Thoracic aorta endothelial cell (primary cell): ENCODE measurements at places on chromosomes 6 and 20. TPM values are rescaled to one million over a fixed set of nuclear protein-coding genes. Genes with fewer than 3 reads are reported as not detected.

SOBP gene
- 3.7 and 6.0 TPM in 2 replicates for total RNA-seq

MDFI gene
- total RNA-seq = 24.6 and 38.1 TPM in 2 replicates

CDH26 gene
- total RNA-seq = 0.07 TPM in 1 of 2 replicates, not detected in the other

SAPCD1 gene
- total RNA-seq = 0.66 and 1.6 TPM in 2 replicates

SYNGAP1 gene
- 3.5 and 6.7 TPM in 2 replicates for total RNA-seq

COL12A1 gene
- total RNA-seq = 3.1 and 16.1 TPM in 2 replicates

MYLK4 gene
- total RNA-seq = 0.40 and 0.43 TPM in 2 replicates

LHFPL5 gene
- total RNA-seq = not detected in 2 replicates

GMPR gene
- total RNA-seq = 20.1 and 25.0 TPM in 2 replicates

RSPH3 gene
- 2.4 and 2.5 TPM in 2 replicates for total RNA-seq

FAM83B gene
- not detected in 2 replicates for total RNA-seq

FBXO5 gene
- 33.6 and 40.2 TPM in 2 replicates for total RNA-seq

C20orf202 gene
- not detected in 2 replicates for total RNA-seq

COL10A1 gene
- total RNA-seq = not detected in 2 replicates

LEMD2 gene
- total RNA-seq = 39.2 and 42.2 TPM in 2 replicates

LY86 gene
- total RNA-seq = not detected in 2 replicates

HFE gene
- total RNA-seq = 2.9 and 5.4 TPM in 2 replicates

JAG1 gene
- 71.8 and 85.4 TPM in 2 replicates for total RNA-seq

CST2 gene
- total RNA-seq = not detected in 2 replicates

PI16 gene
- not detected in 2 replicates for total RNA-seq

PRDM13 gene
- total RNA-seq = not detected in 2 replicates

SLPI gene
- total RNA-seq = not detected in 2 replicates

BPIFB3 gene
- total RNA-seq = not detected in 2 replicates

L3MBTL1 gene
- 6.9 and 7.5 TPM in 2 replicates for total RNA-seq

SNX3 gene
- 247 and 312 TPM in 2 replicates for total RNA-seq

HLA-DQA1 gene
- not detected in 2 replicates for total RNA-seq

GLP1R gene
- not detected in 2 replicates for total RNA-seq

SLC22A23 gene
- 5.8 and 5.9 TPM in 2 replicates for total RNA-seq

ARHGAP18 gene
- total RNA-seq = 163 and 184 TPM in 2 replicates

BTBD3 gene
- 27.5 and 41.1 TPM in 2 replicates for total RNA-seq

VSTM2L gene
- total RNA-seq = 0.13 TPM in 1 of 2 replicates, not detected in the other
